Left renal cortex interstitium (tissue), 4 donors: ENCODE measurements at places on chromosomes 1 and 21. TPM values are rescaled to one million over a fixed set of nuclear protein-coding genes. Genes with fewer than 3 reads are reported as not detected.
A peak's percentile ranks its signal among the peaks of the same experiment; 100 is the strongest.

DNA sequence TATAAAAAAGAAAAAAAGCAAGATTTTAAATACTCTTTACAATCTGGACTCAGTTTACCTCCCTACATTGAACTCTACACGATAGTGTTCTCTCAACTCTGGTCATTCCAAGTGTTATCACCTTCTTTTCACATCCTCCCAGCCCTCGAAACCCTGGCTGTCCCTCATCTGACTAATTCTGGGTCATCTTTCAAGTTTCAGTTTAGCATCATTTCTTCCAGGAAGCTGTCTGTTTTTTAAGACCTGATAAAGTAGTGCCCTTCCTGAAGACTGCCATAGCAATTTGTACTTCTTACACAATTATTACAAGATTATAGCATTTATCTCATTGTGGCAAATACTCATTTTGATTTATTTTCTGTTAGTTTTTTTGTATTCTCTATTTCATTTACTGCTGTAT lies 1.2 kb downstream of the ALG14 start:
- no peak for DNase-seq

GRCh38 chr1:102872097-102872496 lies 236.2 kb downstream of the COL11A1 start:
- DNase-seq, result no peak

GRCh38 chr1:108851567-108851966 lies 5.3 kb downstream of the AKNAD1 start:
- no peak for DNase-seq

DNA sequence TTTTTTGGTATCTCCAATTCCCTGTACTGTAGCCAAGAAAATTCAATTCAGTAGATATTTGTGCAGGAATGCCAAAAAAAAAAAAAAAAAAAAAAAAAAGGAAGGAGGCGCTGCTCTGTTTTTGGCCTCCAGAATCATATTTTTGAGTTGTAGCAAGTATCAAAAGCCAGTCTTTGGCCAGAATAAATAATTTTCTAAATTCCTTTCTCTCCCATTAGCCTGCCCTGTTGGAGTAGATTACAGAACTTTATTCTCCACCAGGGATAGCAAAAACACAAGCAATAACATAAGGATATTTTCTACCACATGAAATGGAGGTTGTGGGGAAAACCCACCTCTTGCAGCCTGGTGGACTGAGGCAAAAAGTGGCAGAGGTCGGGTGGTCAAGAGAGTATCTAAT lies 2.4 kb upstream of the CYP4X1 start:
- no peak for DNase-seq

DNA sequence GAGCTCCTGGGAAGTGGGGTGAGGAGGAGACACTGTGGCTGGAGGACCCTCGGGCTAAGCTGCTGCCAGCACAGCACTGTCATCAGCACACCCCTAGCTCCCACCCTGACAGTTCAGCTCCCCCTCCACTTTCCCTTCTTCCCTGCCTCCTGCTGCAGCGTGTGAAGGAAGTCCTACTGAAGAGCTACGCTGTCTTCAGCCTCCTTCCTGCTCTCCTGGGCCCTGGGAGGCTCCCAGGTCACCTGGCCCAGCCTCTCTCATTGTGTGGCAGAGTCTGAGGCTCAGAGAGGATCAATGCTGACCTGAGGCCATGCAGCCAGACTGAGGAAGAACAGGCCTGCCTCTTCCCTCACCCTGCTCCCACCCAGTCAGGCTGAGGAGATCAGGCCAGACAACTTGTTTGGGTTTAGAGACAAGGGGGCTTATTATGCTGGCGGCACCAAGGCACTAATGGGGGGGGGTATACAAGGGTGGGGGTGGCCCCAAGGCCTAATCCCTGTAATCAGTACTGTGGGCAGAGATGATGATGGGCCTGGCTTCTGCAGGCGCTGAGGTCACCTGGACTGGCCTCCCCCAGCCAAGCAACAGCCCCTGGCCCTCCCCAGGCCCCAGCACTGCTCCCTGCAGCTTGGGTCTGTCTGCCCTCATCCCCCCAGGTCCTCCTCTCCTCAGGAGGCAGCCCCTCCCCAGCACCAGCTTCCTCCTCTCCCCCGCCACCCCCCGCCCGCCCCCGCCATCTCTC lies 9.1 kb downstream of the NES start:
- DNase-seq, result no peak

DNA sequence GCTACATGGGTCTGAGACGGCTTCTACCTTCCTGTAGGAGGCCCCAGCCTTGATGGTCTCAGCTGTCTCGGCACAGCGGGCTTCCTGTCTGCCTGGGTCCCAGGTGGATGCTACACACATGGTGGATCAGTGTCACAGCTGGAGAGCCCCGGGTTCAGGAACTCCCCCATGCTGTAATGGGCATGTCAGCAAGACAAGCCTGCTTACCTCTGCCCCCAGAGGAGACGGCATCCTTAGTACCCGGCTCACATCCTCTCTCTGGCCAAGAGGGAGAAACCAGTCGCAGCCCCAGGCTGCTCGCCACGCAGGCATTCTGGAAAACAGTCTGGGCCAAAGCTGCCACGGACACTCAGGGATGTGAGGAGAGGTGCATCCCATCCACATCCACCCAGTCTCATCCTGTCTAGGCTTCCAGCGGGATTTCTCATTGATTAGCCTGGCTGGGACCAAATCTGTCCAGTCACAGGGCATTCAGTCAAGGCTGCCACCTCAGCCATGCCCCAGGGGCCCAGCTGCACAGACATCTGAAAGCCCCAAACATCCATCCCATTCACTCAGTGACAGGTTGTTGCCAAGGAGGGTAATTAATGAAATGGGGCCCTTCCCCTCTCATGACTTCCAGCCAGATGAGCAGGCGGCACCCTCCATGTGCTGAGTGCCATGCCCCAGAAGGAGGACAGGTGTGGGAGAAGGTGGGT lies 10.5 kb downstream of the SNAP47 start:
- DNase-seq, result no peak

DNA sequence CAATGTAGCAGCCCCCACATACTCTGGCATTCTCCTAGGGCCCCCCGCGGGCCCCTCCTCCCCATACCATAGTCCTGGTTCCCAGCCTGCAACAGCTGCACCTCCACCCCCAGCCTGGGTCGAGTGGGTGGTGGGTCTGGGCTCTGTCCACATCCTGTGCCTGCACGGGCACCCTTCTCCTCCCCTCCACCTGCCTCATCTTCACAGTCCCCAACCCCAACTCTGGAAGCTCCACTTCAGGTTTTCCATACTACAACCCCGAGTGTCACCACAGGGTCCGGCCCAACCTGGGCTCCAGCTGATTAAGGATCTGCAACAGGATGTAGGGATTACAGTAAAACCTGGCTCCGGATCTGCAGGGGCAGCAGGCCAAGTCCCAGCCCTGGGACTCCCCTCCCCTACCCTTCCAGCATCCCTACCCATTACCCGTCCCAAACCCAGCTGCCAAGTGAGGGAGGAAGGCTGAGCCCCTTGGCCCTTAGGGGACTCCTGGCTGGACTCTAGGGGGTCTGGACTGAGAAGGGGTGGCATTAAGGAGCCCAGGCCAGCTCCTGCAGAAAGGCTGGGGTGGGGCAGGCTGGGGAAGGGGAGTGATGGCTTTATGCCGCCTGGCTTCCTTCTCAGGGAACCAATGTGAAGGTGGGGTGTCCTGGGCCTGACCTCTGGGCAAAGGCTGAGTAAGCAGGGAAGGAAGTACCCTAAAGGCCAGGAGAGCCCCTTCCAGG lies 116.8 kb downstream of the CASZ1 start:
- peak; percentile 86 for DNase-seq

- DNase-seq, result no peak
Measured at GRCh38 chr1:117596023-117596720, 9.7 kb upstream of the TENT5C start.

GRCh38 chr1:11046625-11047365 lies at the start of gene MASP2:
MASP2 (minus strand) TSS chr1:11047239; CDS start chr1:11047207, 32 bp downstream.
- DNase-seq, result no peak

DNA sequence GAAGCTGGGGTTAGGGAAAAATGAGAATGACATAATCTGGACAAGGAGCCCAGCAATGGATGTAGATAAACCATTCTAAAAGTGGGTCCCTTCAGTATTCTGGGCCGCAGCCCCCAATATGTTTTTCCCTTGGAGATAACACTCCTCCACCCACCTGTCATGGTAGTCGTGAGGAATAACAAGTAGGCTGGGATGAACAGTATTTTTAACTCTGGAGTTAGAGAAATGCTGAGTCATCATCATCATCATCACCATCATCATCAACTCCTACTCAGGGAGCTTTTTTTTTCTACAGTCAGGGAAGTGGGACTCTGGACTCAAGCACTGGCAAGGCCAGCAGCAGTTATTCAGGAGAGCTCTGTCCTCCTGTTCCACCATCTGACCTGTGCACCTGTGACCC lies 12.8 kb downstream of the CADM3 start:
- no peak for DNase-seq

DNA sequence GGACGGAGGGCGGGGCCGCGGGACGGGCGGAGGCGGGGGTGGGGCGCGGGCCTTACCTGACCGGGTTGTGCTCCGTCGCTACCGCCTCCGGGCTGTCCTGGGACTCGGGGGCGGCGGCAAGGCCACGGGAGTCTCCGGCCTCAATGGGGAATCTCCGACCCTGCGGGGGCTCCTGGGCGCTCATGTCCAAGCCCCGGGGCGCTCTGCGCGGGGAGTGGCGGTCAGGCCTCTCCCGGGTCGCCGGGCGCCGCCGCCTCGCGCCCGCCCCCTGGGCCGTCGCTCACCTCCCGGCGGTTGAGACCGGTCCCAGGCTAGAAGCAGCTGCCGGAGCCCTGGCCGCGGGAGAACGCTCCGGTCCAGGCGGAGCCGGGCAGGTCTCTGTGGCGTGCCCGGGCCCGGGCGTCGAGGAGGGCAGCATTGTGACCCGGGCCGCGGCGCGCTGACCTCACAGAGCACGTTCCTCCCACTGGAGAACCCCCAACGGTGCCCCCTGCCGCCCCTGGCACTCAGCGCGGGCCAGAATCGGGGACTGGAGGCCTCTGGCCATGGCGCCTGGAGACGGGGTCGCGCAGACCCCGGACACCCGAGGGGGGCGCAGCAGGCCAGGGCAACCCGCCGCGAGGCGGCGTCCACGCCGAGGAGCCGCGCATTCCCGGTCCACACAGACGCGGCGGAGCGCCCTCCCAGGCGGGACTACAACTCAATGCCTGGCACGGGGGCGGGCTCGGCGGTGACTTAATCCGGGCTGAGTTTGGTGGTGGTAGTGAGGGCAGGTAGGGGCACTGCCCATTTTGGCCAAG lies 411 bp downstream of the FAM229A start:
- peak; percentile 37 for DNase-seq

GRCh38 chr1:229537894-229538293 lies 20.6 kb downstream of the ABCB10 start:
- DNase-seq, result no peak

DNA sequence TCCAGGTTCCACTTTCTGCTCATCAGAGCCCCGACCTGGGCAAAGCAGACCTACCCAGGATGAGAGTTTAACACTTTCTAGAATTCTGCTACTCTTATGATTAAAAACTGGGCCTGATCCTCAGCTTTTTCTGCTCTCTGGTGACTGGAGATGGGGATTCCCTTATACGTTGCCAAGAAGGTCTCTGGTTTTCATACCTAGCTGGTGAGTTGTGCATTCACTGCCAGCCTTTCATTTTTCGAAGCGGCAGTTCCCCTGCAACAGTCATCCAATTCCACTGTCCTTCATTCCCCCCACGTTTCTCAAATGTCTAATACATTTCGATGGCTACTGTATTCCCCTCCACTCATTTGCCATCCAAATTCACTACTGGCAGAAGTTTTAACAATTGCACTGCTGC lies 135.3 kb downstream of the ADSS2 start:
- no peak for DNase-seq

DNA sequence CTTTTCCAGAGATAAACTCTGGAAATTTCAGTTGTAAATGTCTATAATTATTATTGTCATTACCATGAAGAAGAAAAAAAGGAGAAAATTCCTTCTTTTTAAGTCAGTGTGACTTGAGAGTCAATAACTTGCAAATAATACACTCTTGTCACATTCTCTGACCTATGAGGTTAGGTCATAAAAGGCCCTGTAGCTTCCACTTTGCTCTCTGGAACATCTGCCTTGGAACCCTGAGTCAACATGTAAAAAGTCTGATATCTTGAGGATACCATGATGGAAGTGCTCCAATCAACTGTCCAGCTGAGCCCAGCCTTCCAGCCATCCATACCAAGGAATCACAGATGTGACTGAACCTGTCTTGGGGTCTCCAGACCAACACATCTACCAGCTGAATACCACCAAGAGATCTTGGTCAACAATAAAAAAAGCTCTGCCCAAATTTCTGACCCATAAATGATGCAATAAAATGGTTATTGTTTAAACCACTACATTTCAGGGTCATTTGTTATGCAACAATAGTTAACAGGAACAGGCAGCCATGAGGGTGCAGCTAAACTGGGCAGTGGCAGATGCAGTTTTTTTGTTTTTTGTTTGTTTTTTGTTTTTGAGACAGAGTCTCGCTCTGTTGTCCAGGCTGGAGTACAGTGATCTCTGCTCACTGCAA lies 10.3 kb downstream of the DMRTA2 start:
- no peak for DNase-seq

- DNase-seq, result no peak
Measured at GRCh38 chr1:199859491-199859933, 168.0 kb upstream of the NR5A2 start.

DNA sequence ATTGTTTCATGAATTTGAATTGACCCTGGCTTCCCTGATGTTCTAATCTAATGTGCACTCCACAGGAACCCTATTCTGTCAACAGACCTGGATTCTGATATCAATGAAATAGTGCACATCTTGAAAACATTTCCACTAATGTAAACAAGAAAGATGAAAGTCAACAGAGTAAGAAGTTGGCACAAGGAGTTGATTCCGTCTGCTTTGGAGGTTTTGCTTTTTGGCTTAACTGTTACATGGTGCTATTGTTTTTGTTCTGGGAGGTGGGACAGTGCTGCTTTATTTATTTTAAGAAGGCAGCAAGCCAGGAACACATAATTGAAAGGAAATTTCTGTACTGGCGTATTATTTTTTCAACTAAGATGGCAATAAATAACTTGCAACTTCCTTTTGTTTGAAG lies 73.3 kb downstream of the LEPR start:
- no peak for DNase-seq

Gene RHD
- 2.9 TPM for polyA plus RNA-seq

Gene TNFRSF14
- 27.7 TPM for polyA plus RNA-seq

Gene RGS7
- polyA plus RNA-seq, result 6.2 TPM

Gene TMEM61
- polyA plus RNA-seq, result 1.5 TPM

Gene TMPRSS15
- polyA plus RNA-seq, result 0.32 TPM

Gene AMIGO1
- polyA plus RNA-seq, result 7.3 TPM

Gene UTS2
- 0.61 TPM for polyA plus RNA-seq

Gene PGLYRP3
- polyA plus RNA-seq, result not detected
